ENCODE measurements at places on chromosomes 7 and 10.
A peak's percentile ranks its signal among the peaks of the same experiment; 100 is the strongest.

GRCh38 chr7:44637788-44638594, 31.6 kb downstream of the OGDH start:
- peak; percentile 58 for DNase-seq

DNA sequence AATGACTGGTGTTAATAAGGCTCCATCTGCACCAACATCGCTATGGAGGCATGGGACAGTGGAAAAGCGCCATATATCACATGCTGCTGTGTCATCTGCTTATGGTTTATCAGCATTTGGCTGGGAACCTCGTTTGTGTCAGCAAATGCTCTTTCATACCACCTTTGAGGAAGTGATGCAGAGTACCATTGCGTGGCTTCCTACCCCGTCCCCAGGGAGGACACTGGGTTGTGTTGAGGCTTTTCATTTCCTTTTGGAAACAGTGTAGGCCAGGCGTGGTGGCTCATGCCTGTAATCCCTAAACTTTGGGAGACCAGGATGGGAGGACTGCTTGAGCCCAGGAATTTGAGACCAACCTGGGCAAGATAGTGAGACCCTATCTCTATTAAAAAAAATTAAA, 6.8 kb downstream of the TACR2 start:
- no peak for DNase-seq

GRCh38 chr7:128915841-128916642, 5.5 kb upstream of the KCP start:
- no peak for DNase-seq

DNA sequence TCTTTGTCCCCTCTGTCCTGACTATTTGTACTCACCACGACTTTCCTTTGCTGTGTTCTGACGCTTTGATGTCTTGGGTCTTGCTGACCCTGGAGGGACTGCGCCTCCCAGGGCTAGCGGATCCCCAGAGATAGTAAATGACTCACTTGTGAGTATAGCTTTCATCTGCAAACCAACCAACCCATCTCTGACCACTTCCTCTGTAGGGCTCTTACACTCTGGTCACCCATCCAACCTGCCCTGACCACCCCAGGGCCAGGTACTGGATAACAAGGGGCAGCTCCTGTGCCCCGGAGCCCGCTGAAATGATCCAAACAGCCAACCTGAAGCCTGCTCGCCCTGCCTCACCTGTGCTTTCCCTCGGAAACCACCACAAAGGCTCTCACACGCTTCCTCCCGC, 125.2 kb upstream of the CARD11 start:
- DNase-seq, result no peak

DNA sequence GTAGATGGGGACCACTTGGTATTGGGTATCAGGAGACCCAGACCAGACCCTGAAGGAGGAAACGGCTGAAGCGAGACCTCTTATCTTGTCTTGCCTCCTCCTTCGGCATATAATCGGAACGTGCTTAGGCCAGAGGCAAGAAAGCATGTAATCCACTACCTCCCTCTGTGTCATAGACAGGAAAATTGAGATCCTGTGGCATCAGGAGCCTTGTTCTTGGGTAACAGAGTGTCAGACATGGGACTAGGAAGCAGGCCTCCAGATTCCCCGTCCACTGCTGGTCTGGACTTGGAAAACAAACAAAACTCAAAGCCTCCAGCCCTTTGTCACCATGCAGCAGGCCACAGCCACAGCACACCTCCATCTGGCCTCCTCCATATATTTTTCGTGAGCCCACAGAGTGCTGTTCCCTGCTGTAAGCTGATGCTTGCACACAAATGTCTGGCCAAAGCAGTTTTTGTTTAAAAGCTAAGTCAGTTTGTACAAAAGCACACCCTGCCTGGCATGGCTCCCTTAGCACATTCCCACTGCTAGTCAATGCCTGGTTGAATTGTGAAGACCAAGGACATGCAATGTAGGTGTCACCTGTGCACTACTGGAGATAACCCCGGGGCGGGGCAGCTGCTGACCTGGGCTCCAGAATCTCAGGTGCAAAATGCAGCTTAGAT, 510.9 kb downstream of the RPS24 start:
- no peak for DNase-seq

DNA sequence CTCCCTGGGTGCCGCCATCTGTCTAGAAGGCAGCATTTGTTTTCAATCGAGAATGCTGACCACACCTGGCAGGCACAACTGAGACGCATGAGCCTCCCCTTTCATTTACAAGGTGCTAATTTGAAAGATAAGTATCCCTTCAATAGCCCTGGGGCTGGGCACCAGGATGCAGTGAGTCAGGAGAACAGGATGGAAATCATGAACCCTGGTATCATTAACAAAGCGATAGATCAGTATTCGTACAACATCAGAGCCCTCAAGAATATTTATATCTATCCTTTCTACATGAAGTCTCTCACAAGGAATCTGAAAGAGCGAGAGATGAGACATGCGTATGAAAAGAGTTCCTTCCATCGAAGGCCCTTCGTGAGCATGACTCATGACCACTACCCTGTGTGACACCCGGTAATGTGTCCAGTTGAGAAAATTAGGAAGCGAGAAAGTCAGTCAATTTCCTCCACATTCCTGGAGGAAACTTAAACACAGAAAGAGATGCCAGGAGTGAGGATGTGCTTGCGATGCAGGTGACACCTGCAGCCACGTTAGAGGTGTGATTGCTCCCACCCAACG, 123.1 kb upstream of the PITRM1 start:
- no peak for DNase-seq

- DNase-seq, result no peak
Observed at GRCh38 chr7:23001610-23002009, 12.3 kb downstream of the HYCC1 start.

- DNase-seq, result no peak
Observed at GRCh38 chr7:139860090-139860775, 31.2 kb downstream of the TBXAS1 start.

- no peak for DNase-seq
Observed at GRCh38 chr7:79828866-79829265, 305.8 kb upstream of the GNAI1 start.

DNA sequence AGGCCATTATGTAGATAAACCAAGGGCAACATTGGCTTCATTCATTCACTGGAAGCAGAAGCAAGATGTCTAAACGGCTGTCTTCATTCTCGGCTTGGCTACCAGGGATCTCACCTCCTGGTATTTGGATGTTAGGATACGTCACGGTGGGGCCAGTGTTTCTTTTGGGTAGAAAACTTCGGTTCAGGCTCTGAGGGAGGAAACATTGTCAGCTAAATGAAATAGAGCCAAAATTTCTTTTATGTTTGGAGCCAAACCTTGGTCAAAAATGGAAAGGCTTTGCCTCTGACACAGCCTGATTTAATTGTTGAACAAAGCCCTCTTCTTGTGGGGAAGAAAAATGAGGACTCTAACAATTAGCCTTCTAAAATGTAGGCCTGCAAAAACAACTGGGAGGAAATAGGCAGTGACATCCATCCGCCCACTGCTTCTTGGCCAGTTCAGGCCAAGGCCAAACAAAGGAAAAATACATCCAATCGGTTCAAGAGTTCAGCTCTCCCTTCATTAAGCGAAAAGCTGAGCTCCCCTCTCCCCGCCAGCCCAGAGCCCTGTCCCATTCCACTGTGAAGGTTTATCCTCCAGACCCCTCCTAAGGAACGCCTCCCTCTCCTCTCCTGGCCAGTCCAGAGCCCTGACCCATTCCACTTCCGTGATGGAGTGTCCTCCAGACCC, 44.4 kb downstream of the PFKFB3 start:
- no peak for DNase-seq

DNA sequence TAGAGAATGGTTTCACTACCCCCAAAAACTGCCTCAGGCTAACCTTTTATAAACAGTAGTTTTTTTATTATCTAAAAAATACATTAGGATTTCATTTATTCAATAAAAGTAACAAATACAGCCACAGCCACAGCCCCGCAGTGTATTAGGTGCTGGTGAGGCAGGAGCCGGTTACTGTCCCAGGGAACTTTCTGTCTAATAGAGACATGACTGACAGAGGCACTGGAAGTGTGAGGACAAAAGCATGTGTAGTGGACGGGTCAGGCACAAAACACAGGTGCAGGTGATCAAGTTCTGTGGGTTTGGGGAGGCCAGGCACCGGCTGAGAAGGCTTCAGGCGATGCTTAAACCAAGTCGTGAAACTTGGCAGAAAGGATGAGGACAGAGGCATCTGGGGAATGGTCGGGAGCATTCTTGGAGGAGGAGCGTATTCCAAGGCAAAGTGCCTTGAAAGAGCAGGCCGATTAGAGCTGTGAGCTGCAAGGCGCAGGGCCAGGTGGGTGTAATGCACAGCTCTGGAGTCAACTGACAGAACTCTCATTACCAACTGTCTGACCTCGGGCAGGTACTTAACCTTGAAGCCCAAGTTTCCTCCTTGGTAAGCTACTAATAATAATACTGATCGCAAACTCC, 138.2 kb downstream of the USP6NL start:
- no peak for DNase-seq

- DNase-seq, result no peak
Observed at GRCh38 chr7:50679218-50680007, 103.3 kb downstream of the GRB10 start.

GRCh38 chr7:65454469-65454868, 80.8 kb downstream of the ZNF92 start:
- DNase-seq, result no peak

DNA sequence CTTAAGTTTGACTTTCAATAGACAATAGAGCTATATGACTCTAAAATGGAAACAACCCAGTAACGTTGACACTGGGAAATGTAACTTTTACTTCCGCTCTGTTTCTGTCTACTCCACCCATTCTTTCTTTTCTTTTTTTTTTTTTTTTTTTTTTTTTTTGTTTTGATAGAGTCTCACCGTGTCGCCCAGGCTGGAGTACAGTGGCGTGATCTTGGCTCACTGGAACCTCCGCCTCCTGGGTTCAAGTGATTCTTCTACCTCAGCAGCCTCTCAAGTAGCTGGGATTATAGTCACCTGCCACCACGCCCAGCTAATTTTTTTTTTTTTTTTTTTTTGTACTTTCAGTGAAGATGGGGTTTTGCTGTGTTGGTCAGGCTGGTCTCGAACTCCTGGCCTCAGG, 13.9 kb downstream of the PRSS2 start:
- no peak for DNase-seq

DNA sequence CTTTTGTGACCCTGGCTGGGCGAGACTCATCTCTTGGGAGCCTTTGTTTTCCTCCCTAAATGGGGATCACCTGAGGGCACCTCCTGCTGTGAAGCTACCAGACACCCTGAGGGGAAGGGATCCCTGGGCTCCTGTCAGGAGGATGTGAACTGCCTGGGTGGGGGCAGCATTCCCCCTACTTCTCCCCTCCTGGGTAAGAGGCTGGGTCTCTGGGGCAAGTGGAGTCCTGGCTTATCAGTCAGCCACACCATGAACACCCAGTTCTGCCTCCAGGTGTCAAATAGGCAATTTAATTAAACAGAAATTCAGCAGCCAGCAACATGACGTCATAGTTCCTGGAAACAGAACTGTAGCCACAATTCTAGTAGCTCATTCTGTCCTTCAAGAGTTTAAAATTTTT, 97.7 kb upstream of the RET start:
- no peak for DNase-seq

GRCh38 chr10:90227217-90227656, 525.8 kb downstream of the KIF20B start:
- DNase-seq, result no peak

GRCh38 chr10:10418387-10418786, 599.3 kb upstream of the CELF2 start:
- no peak for DNase-seq

GRCh38 chr7:148524479-148525224, 65.9 kb upstream of the C7orf33 start:
- no peak for DNase-seq

- no peak for DNase-seq
Observed at GRCh38 chr7:135706038-135706742, 21.8 kb downstream of the SLC13A4 start.

DNA sequence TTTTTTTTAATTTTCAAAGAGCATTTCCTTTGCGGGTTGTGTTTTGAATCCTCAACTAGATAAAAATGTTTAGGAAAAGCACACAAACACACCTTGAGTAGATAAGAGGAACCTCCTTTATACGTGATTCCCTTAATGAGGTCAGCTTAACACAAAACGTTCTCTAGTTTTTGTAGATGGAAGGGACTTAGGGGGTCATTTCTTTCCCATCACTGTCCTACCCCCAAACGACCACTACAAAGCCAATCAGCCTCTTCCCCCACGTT, 1.2 kb downstream of the SUV39H2 start:
- no peak for DNase-seq

DNA sequence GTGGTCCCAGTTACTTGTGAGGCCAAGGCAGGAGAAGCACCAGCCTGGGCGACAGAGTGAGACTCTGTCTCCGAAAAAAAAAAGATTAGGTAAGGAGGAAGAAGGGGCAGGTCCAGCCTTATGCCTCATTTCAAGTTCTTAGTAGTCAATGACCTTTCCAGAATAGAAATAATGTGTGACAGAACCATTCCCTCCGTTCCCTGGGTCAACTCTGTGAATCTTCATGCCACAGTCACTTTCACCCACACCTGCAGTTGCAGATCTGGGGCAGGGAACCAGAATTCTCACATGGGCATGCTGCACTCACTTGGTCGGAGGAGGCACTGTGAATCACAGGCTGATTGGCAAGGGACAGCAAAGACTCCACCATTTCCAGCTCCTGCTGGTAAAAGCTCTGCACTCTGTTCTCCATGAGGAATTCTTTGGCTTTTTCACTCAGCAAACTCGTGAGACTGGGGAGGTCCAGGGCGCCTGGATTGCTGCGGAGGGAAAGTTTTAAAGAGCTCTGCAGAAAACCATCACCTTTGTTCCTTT, 20.7 kb downstream of the STN1 start:
- DNase-seq, result no peak

DNA sequence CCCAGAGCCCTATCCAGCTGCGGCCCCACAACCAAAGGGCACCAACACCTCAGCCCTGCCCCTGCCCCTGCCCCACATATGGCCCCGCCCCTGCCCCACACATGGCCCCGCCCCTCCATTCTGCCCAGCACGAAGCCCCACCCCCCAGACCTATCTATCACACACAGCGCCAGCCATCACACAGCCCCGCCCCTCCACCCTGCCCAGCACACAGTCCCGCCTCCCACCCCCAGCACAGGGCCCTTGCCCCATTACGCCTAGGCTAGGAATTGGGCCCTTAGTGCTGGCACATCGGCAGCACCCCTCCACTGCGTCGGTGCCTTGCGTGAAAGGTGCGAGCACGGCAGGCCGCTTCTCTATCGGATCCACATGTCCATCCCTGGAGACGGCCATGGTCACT, 126.8 kb downstream of the MAD1L1 start:
- DNase-seq, result no peak

DNA sequence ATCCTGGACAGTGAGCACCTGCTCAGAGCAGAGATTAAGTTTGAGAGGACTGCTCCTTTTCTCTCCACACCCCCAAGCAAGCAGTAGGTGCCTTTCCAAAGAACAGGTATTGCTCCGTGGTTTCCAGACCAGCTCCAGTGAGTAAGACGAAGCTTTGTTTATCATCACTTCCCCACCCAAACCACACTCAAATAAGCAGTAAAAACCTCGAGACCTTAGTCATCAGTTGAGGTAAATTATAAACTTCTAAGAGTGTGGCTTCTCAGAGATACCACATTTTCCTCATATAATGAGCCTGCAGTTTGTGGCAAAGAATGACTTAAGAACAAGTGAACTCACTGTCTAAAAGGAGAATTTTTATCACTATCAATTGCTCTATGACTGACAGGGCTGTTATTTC, 50.0 kb upstream of the GRB10 start:
- no peak for DNase-seq

- DNase-seq, result no peak
Observed at GRCh38 chr7:27175626-27176523, 1.8 kb upstream of the HOXA10 start.

GRCh38 chr10:60446851-60447250, 57.2 kb upstream of the ANK3 start:
- no peak for DNase-seq

- DNase-seq, result no peak
Observed at GRCh38 chr7:92813390-92814024, 22.9 kb downstream of the CDK6 start.
